Stimulated activated CD8-positive, alpha-beta memory T cell treated with anti-CD3 and anti-CD28 coated beads, Interleukin-7, amount 100 ng/mL, for 24 hours (primary cell): ENCODE measurements at places on chromosomes 16 and 17.
A peak's percentile ranks its signal among the peaks of the same experiment; 100 is the strongest.

- DNase-seq = no peak
Observed at GRCh38 chr17:48392857-48393256, 37.2 kb downstream of the SKAP1 start.

- DNase-seq = no peak
Observed at GRCh38 chr16:5510819-5511370, 413.3 kb upstream of the EEF2KMT start.

DNA sequence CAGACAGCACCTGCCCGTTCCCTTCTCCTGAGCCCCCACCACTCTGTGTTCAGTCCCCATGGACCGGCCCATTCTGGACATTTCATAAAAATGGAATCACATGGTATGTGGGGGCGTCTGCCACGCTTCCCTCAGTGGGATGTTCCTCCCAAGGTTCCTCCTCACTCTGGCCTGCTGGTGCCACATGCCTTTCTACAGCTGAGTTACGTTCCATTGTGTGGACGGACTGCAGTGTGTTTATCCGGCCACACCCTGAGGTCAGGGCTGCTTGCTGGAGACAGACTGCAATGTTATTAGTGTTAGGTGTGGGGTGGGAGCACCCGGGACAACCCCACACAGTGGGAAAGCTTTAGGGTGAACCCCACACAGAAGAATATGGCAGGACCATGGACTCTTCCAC is 5.9 kb upstream of the AATK start:
- DNase-seq = no peak

GRCh38 chr16:4257646-4258556 is 14.9 kb downstream of the TFAP4 start:
- DNase-seq = no peak

- DNase-seq = no peak
Observed at GRCh38 chr17:51743477-51743876, 415.0 kb downstream of the CA10 start.

DNA sequence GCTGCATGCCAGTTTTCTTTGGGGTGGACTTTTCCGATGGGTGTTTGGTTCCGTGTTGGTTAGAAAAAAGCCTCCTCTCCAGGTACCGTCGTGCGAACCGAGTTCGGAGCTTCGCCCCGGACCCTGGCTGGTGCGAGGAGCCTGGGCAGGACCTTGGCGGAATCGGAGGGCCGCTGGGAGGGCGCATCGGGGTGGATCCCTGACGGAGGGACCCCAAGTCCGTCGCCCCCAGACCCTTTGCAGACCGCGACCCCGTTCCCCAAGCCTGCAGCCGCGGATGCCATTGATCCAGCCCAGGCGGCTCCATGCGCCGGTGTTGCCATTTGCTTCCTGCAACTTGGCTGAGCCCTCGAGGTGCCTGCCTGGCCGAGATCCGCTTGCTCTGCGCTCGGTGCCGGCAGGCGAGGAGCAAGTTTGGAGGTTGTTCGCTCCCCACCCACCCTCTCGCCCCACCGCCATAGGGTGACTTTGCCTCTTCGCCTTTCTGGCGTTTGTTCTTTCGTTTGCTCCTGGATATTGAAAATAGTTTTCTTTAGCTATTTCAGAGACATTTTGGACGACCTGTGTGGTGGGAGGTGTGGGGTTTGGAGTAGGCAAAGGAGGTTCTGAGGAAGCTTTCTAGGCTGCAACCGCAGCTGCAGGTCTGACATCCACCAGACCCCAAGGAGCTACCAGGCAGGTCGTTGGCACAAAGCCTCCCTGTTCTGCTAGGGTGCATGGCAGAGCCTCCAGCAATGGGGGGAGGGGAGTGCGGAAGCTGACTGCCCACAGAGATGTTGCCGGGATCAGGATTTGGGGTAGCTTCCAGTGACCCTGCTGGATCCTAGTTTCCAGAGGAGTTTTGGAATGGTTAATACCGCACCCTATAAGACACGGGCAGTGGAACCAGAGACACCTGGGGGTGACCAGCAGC is 58.2 kb downstream of the RAP1GAP2 start:
- DNase-seq = no peak

DNA sequence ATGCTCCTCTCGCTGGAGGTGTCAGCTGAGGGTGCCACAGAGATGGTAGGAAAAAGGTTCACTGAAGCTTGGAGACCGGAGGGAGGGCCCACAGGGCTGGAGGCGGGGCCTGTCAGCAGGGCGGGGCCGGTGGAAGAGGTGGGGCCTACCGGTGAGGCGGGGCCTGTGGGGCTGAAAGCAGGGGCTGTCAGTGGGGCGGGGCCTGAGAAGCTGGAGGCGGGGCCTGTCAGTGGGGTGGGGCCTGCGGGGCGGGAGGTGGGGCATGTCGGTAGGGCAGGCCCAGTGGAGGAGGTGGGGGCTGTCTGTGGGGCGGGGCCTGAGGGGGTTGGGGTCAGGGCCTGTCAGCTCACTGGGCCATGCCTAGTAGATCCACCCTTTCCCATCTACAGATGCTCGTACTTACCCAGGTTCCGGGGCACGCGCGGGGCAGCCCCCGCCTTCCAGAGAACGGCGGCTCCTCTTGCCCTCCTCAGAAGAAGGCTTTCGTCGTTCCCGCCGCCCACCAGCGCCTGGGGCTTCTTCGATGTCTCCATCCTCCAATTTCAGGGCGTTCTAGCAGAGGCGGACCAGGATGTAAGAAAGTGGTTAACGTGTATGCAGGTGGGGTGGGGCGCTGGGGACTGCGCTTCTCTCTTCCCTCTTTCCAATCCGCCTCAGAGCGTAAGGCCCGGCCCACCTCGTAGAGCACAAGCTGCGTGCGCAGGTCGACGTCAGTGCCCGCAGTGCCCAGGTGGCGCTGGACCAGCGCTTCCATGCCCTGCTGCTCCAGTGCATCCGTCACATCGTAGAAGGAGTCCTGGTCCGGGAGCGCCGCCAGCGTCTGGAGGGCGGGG is 9.8 kb downstream of the TMEM208 start:
- peak; percentile 66 for DNase-seq

DNA sequence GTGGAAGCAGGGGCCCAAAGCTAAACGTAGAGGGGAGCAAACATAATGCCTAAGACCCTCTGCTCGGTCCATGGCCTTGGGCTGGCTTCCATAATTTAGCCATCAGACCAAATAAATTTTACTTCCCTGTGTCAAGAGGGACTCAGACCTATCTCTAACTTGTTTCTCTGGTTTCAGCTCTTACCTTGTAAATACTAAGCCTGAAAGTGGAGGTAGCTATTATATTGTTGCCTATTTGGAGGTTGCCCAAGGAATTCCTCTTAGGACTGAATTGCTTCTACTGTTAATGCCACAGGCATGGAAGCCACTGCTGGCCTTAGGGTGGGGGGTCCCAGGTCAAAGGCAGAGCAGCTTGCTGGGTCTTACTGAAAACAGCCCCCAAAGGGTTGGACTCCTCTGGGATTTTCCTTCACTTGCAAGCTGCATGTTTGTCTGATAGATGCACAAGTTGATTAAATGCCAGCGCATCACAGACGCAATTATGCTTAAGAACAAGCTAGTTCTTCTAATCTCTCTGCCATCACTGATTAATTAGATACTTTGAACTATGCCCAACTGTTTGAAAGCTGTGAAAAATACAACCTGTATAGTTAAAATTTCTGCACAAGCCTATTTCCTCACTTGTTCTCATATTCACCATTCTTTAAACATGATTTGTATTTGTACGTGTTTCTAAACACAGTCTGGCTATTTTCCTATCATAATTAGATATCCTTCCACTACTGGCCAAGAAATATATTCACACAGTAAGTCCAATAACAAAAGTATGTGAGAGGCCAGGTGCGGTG is 67.9 kb upstream of the HAS3 start:
- no peak for DNase-seq

DNA sequence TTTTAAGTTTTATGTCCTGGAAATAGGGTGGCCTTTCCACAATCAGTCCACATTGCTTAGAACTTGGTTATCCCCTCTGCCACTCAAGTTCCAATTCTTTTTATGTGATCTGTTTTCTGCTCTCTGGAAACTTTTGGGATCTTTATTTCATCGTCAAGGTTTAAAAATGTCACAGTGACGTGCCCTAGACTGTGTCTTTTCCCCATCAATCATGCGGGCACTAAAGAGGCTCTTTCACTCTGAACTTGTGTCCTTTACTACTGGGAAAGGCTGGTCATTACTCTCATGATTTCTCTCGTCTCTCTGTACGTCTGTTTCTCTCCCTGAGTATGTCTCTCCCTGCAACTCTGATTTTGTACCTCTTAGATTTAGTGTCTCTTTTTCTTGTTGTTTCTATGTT is 189.8 kb upstream of the AXIN2 start:
- DNase-seq = no peak

- no peak for DNase-seq
Observed at GRCh38 chr17:36546418-36547093, 1.8 kb downstream of the GGNBP2 start.

- DNase-seq = no peak
Observed at GRCh38 chr16:22424161-22424937, 49.9 kb upstream of the CDR2 start.

GRCh38 chr16:87409781-87410180 is 17.6 kb downstream of the MAP1LC3B start:
- DNase-seq = no peak

DNA sequence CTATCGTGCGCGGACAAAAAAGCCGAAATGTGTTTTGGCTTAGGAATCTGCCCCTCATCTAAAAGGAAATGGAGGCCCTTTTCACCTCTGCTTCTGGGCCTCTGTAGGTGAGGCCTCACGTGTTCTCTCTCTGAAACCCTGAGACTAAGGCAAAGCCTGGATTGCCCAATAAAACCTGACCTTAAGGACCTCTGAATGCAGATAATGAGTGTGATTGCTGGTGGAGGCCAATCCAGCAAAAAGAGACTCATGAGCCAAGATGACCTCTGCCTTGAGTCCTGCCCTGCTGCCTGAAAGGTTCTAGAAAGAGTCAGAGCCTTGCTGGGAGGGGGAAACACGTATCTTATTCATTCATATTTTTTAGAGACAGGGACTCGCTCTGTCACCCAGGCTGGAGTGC is 44.5 kb upstream of the ABR start:
- DNase-seq = no peak

DNA sequence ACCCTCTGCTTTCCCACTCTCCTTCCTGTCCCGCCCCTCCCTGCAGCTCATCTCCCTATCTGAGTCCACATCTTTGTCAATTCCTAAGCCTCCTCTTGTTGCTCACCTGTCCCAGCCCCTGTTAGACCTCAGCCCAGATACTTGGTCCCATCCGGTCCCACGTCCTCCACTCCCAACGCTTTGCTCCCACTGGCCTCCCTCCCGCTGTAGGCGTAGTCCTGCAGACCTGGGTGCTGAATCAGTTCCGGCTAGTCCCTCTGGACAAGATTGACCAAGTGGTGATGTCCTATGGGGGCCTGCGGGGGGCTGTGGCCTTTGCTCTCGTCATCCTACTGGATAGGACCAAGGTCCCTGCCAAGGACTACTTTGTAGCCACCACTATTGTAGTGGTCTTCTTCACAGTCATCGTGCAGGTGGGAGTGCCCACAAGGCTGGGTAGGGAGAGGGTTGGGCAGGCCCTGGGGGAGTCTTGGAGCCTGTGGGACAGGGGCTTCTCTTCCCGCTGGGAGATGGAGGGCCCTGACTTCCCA is 8.0 kb downstream of the SLC9A5 start:
- no peak for DNase-seq

GRCh38 chr16:48534601-48535340 is 75.2 kb downstream of the N4BP1 start:
- no peak for DNase-seq

- no peak for DNase-seq
Observed at GRCh38 chr17:17376362-17376761, 73.2 kb downstream of the NT5M start.

DNA sequence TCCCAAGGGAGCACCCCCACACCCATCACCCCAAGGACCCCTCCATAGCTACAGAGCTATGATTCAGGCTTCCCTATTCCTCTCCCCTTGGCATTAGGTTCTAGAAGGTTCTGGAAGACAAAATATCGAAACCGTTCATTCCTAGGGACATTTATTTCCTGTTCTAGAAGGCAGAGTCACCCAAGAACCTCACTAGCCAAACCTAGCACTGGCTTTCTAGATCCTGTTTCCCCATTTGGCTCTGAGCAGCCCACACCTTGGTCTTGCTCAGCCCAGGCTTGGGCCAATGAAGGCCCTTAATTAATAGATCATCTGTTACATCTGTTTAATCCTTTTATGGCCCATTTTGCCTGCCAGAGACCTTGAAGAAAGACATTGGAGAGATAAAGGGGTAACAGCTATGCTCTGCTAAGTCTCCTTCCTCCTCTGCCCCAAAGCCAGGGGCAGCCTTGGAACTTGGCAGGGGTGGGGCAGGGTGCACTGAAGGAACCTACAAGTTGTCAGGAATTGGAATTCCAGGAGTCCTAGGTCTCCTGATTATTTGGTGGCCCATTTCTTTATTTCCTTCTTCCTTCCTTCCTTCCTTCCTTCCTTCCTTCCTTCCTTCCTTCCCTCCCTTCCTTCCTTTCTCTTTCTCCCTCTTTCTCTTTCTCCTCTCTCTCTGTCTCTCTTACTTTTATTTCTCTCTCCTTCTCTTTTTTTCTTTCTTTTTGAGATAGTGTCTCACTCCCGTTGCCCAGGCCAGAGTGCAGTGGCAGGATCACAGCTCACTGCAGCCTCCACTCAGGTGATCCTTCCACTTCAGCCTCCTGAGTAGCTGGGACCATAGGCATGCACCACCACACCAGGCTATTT is 8.7 kb upstream of the FZD2 start:
- DNase-seq = no peak

- no peak for DNase-seq
Observed at GRCh38 chr16:58548378-58548777, 33.1 kb downstream of the SETD6 start.

GRCh38 chr17:2207815-2208515 is 95.6 kb downstream of the SMG6 start:
- no peak for DNase-seq

DNA sequence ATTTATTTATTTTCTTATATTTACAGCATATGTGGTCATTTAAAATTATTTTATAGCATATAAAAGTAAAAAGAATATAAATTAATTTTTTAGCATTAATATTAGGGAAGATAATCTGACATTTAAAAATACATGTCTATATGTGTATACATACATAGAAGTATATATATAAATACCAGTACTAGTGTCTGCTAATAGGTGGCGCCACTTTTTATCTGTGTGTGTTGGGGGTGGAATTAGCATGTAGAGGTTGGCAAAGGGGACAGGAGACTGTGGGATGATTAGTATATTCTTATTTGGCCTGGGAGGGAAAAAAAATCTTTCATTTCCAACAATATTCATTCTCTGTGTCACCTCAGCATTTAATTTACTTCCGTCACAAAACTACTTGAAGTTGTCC is 359.1 kb downstream of the WWOX start:
- no peak for DNase-seq

- no peak for DNase-seq
Observed at GRCh38 chr17:2398655-2399571, 1.9 kb downstream of the MNT start.

DNA sequence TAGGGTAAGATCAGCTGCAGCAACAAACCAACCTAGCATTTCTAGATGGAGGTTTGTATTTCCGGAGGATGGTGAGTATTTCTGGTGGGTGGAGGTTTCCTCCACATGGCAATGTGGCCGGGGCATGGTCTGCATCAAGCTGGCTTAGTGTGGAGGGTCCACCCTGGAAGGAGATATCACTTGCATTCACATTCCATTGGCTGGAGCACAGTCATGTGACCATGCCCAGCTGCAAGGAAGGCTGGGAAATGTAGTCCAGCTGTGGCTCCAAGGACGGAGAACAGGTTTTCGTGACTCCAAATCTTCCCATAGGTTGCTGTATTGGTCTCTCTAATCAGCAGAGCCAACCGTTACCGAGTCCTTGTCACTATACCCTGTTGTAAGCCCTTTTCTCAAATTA is 68.7 kb downstream of the RAI1 start:
- DNase-seq = no peak

GRCh38 chr17:13807103-13807502 is 205.4 kb upstream of the HS3ST3A1 start:
- DNase-seq = no peak
